ENCODE measurements at places on chromosomes 4 and X.

DNA sequence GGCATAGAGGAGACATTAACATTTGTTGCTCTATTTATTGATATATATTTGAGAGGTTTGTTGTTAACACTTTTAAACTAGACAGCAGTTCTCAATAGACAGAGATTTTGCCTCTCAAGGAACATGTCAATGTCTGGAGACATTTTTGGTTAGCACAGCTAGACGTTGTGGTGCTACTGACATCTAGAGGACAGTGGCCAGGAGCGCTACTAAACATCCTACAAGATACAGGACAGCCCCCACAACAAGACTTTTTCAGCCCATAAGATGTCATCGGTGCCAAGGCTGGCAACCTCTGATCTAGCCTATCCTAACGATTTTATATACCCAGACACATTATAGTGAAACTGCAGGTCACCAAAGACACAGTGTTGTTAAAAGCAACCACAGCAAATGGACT lies 18.4 kb upstream of the CTSO start:
- no peak for DNase-seq

- DNase-seq = no peak
Measured at GRCh38 chrX:12987340-12987739, 12.4 kb downstream of the TMSB4X start.

DNA sequence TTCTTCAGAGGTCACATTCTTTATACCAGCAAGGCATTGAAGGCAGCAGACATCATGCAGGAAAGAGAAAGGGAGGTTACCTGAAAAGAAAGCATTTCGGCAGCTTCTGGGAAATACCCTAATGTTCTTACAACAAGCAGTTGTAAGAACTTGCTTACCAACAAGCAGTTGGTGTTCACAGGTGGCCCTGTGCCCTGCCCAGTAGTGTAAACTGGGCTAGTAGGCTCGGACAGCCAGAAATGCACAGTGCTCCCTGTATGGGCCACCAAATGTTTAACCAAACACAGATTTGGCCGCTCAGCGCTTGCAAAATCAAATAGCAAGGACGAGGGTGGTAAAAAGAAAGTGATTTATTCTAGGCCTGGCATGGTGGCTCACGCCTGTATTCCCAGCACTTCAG lies 20.4 kb upstream of the RHOXF1 start:
- no peak for DNase-seq

DNA sequence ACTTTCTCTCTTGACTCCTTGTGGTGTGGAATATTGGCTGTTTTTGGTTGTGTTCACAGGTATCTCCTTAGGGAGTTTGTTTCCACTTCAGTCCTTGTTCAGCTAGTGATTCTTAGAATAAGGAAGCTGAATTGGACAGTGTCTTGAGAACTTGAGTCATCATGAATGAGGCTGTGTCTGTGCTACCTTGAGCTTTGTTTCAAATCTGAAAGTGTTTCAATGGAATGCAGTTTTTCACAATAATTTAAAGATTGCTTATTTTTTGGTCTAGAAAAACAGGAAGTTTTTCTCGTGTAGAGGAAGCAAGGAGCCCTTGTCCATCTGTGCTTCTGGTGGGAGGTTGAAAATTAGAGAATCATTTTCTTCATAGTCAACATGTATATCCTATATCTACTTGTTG lies 76.5 kb downstream of the ZNF518B start:
- DNase-seq = no peak

GRCh38 chrX:39164212-39164611 lies 363.0 kb downstream of the MID1IP1 start:
- no peak for DNase-seq

- no peak for DNase-seq
Measured at GRCh38 chr4:106941841-106942240, 94.3 kb downstream of the DKK2 start.

GRCh38 chrX:4708970-4709760 lies 995.7 kb upstream of the PRKX start:
- DNase-seq = no peak

GRCh38 chr4:137980641-137981040 lies 261.5 kb downstream of the SLC7A11 start:
- no peak for DNase-seq

GRCh38 chrX:120797188-120797851 lies 78.3 kb downstream of the CT47B1 start:
- no peak for DNase-seq

DNA sequence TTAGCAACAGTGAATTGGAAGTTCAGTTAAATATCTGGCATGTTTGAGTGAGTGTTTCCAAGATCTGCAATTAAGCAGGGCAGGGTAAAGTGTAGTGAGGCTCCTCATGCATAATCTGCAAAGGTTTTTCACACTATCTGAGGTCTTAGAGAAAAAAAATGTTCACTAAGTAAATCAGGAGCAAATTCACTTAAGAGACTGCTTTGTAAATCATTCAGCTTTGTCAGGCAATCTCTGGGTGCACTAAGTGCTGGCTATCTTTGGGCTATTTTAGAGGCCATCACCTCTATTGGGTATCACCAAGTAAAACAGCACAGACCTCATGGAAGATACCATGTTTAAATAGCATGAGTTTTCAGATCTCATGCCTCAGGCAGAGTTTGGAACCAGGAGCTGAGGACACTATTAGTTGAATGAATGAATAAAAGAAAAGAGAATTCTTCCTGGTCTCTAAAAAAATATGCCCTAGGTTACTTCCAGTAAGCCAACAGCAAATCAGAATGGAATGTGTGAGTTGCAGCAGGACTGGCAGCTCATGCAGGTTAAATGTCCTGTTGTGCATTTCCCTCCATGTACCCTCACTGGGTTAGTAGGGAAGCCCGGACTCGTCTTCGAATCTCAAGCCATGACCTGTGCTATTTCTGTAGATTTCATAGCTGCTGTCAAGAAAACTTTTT lies 195.3 kb downstream of the KCNIP4 start:
- DNase-seq = no peak

- DNase-seq = no peak
Measured at GRCh38 chr4:76208005-76208765, 5.4 kb downstream of the SCARB2 start.

DNA sequence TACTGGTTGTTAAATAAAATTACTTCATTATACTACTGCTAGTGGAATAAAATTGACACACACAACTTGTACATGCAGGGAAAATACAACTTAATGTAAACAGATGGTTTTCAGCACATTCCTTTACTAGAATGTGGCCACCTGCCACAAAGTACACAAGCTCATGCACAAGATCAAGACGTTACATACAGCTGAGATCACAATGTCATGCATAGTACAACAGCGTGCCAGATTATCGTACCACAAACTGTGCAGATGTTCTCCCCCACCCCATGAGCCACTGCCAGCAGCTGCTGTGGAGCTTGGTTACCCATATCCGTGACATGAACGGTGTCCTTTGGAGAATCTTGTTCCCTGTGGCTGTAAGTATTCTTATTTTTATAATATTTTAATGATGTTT lies 27.7 kb downstream of the FBXO8 start:
- no peak for DNase-seq

DNA sequence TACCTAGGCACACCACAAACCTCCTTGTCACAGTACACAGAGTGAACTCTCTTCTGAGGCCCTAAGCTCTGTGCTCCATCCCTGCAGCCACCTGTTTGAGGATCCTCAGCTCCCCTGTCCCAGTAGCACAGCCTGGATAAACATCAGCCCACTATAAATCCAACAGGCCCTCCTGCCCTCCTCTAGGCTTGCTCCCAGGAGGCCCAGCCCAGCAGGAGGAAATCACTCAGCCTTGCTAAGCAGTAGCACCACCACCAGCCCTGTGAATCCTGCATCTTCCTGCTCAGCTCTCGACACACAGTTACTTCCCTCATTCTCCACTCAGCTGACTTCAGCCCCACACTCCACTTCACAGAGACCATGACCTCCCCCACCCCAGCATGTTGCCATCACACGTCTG lies 273.9 kb downstream of the BCOR start:
- DNase-seq = no peak

DNA sequence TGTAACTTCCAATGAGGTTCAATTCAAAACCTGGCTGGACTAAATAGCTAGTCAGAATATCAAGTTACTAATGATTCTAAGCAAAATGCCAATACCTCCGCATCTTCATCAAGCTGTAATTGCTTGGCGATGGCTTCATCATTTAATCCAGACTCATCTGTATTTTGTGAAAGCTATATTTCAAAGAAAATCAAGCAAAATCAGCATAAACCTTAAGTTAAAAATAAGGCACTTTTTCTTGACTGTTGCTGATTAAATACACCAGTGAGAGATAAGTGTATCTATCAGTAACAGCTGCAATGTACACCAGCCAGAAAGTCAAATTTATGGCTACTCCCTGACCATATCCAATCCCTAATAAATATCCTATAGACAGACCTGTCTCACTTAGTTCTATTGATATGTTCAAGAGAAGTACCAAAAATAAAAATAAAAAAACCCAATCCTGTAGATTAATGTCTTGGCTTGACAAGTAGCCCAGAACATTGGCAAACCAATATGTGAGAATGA lies 39.6 kb downstream of the RFC1 start:
- DNase-seq = no peak

DNA sequence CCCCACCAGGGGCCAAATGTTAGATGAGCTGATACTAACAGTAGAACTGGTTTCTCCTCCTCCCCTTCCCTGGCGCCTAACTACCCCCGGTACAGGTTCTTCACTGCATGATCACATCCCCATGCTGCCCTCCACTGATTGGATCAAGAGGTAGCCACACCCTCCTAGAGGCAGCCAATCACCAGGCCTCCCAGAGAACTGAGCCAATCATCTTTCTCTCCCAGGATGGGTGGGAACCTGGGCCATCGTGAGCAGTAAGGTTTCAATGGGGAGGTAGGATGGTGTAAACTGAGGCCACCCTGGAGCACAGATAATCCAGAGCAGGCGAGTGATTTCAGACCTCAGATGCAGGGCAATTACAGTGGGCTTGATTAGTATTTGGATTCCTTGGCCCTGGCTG lies 64.2 kb downstream of the PPP2R2C start:
- DNase-seq = no peak

DNA sequence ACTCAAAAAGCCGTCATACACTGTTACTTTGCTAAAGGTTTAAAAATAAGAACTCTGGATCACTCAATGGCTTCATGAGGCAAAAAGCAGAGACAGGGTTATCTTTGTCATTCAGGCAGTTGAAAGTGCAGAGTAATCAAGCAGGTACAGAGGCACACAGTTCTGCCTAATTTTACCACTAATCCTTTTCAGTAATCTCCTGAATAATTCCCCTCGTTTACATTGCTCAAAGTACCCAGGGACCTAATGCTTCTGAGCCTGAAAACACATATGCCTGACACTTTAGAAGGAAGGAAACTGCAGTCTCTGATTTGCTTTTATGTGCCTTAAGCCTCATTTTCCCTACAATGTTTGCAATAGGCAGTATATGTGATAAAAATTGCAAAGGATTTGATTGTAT lies 71.4 kb upstream of the TRAM1L1 start:
- no peak for DNase-seq

DNA sequence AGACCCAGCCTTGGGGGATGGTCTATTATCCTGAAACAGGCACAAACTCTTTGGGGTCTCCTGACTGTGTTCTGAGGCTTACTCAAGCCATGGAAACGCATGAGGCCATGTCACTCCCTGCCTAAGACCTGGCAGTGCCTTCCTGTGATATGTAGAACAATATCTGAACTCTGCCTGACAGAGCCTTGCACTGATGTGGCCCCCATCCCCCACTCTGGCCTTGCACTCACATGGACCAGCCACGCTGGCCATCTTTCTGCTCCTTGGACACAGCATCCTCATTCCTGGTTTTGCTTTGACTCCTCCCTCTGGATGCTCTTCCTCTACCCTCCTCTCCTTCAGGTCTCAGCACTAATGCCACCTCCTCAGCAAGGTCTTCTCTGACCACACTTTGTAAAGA lies 100.2 kb downstream of the SCD5 start:
- DNase-seq = no peak

DNA sequence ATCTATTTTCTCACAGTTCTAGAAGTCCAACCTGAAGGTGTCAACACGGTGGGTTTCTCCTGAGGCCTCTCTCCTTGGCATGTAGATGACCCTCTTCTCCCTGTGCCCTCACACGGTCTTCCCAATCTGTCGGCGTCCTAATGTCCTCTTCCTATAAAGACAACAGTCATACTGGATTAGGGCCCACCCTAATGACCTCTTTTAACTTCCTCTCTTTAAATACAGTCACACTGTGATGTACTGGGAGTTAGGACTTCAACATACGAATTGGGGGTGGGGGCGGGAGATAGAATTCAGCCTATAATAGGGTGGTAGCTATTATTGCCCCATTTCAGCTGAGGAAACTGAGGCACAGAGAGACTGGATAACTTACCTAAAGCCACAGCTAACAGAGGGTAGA lies 70.2 kb downstream of the SMIM20 start:
- no peak for DNase-seq

DNA sequence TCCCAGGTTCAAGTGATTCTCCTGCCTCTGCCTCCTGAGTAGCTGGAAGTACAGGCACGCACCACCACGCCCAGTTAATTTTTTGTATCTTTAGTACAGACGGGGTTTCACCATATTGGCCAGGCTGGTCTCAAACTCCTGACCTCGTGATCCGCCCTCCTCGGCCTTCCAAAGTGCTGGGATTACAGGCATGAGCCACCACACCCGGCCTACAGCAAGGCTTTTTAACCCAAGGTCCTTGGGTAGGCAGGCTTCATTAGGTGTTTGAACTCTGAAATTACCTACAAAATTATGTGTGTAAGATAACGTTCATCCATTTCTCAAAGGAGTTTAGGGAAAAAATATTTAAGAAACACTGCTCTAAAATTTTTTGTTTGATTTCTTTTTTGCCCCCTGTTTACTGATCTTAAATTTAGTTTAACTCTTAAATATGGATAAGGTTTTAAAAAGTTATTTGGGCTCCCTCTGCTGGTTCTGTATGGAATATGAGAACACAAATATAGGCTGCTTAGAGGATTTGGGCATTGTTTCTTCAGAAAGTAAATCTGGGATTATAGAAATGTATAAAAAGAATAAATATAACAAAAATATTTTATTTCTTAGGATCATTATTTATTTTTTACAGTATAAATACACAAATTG lies 92.8 kb downstream of the CBR4 start:
- no peak for DNase-seq

- no peak for DNase-seq
Measured at GRCh38 chr4:83732114-83732635, 196.3 kb downstream of the GPAT3 start.

DNA sequence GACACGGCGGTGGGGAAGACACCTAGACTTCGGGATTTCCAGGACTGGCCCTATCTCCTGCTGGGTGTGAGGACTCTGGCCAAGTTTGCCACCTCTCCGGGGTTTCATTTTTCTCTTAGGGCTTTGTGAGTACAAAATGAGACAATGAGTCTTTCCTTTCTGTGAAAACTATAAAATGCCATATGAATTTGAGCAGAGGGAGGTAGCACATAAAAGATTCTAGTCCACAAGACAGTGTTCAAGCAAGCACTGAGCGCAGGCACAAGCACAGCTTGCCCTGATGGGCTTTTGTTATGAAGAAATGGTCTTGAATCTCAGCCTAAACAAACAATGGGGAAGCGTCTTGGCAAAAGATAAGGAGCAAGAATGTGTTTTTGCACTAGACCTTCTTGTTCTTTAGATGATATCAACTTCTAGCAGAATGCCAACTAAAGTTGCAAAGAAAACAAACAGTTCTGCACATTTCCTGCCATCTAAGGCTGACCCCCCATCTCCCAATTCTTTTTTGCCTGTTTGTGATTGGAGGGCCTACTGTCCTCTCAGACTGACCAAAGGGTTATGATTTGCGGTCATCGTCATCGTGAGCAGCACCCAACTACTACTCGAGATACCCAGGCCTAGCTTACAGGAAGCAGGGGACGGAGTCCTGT lies 73.0 kb upstream of the ZNF518B start:
- no peak for DNase-seq

- DNase-seq = no peak
Measured at GRCh38 chr4:170037481-170037880, 11.3 kb upstream of the MFAP3L start.

GRCh38 chr4:2354118-2354517 lies 64.3 kb downstream of the ZFYVE28 start:
- DNase-seq = no peak

Data from activated CD8-positive, alpha-beta memory T cell treated with anti-CD3 and anti-CD28 coated beads, Interleukin-2, amount 10 ng/mL, durations not matched to agents 7 days and 5 days (primary cell).